ENCODE measurements at places on chromosomes 16 and 17.

DNA sequence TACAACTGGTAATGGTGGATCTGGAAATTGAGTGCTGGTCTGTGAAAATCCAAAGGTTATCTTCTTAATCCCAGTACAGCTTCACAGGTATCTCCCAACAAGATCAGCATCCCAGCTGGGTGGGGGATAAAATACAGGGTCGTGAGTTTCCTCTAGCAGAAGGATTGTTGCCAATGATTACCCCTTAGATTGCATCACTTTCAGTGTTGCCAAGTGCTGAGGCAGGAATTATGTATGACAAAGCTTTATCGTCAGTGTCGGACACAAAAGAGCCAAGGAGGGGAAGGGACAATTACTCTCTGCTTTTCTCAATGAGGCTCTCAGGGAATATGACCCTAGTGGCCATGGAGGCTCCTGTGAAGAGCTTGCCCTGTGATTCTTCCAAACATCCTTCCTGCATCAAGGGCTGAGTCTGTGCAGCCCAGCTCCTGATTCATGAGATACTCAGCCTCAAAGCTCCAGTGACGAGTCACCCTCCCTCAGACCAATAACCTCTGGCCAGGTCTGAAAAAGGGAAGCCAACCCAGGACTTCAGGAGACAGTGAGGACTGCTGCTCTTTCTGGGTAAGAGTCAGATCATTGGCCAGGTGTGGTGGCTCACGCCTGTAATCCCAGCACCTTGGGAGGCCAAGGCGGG is 15.0 kb downstream of the OR1F1 start:
- no peak for DNase-seq

- no peak for DNase-seq
These were observed 4.5 kb upstream of the CACNG5 start for GRCh38 chr17:66830451-66830850.

- DNase-seq: no peak
These were observed 3.0 kb downstream of the NGFR start for GRCh38 chr17:49498029-49498615.

DNA sequence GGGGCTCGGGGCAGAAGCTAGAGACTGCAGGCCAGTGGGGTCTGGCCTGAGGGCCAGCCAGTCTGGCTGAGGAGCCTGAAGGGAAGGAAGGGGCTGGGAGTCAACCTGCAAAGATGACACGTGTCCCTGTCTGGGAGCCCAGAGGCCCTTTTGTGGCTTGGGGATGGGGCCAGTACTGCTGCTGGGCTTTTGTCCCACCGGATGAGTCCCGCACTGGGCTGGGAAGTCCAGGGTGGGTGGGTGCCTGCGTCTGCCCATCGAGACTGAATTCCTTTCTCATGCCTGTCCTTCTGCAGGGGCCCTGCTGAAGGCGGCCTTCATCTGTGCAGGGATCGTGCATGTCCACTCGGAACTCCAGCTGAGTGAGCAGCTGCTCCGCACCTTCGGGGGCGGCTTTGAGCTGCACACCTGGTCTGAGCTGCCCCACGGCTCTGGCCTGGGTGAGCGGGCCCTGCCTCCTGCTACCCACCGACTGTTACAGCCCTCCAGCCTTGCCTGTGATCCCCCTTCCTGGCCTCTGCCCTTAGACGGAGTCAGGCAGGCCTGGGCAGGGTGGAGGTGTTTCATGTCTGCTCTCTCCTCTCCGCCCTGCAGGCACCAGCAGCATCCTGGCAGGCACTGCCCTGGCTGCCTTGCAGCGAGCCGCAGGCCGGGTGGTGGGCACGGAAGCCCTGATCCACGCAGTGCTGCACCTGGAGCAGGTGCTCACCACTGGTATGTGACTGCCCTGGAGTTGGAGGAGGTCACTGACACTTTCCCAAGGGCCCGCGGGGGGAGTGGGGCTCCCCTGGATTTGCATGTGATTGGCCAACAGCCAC is 20.9 kb downstream of the FCSK start:
- no peak for DNase-seq

GRCh38 chr17:40646791-40647623 is 611 bp downstream of the SMARCE1 start:
- DNase-seq: no peak

DNA sequence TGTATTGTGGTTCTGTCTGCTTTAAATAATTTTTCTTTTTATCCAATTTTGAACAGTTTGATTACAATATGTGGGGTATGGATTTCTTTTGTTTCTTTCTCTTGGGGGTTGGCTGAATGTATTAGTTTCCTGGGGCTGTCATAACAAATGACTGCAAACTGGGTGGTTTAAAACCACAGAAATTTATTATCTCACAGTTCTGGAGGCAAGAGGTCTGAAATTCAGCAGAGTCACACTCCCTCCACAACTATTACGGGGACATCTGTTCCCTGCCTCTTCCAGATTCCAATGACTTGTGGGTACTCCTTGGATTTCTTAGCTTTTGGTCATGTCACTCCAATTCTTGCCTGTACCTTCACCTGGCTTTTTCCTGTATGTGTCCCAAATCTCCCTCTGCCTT is 23.7 kb downstream of the COX11 start:
- DNase-seq: no peak

- DNase-seq: no peak
These were observed 127.8 kb upstream of the KCNJ16 start for GRCh38 chr17:69947027-69947759.

DNA sequence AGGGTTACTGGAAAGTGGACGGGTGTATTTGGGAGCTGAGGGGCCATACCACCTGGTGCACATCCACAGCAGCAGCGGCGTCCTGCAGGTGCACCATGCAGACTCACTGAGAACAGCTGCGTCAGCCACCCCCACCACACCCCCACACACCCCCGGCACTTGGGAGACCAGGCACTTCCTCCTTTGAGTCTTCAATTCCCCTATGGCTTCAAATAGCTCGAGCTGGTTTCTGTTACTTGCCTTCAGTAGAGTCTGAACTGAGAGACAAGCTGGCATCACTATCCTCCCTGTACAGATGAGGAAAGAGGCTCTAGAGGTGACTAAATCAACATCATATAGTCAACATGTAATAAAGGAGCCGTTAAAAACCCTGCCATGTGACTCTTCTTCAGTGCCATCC is 15.4 kb downstream of the CUEDC1 start:
- DNase-seq: no peak

GRCh38 chr16:59697761-59698160 is 963.6 kb upstream of the GOT2 start:
- no peak for DNase-seq

DNA sequence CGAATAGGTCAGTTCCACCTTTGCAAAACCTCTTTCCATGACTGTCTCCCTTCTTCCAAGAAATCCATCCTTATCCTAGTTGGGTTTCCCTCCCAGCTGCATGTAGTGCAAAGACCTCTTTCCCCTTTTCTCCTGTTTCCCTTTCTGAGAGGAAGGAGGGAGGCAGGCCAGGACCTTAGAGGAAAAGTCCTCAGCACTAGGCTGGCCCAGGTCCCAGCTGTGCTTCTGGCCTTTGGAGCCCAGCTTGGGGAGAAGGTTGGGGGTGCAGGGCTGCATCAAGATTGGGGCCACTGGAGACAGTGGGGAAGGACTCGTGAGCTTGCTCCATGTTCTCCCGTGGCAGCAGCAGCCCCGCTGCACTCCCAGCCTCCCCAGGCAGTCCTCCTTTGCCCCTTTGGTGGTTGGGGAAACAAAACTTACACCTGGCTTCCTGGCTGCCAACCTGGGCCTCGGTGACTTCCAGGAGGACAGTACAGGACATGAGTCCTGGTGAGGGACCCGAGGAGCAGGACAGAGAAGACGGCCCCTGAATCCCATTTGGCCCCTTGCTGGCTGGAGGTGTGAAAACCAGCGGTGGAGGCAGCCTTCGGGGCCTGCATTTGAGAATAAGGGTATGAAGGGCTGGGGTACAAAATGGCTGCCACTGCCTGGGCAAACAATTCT is 481 bp downstream of the HEXIM2 start:
- DNase-seq: no peak

- DNase-seq: no peak
These were observed 7.0 kb upstream of the ANKFY1 start for GRCh38 chr17:4270736-4271135.

- no peak for DNase-seq
These were observed 27.7 kb downstream of the UNK start for GRCh38 chr17:75812096-75813013.

DNA sequence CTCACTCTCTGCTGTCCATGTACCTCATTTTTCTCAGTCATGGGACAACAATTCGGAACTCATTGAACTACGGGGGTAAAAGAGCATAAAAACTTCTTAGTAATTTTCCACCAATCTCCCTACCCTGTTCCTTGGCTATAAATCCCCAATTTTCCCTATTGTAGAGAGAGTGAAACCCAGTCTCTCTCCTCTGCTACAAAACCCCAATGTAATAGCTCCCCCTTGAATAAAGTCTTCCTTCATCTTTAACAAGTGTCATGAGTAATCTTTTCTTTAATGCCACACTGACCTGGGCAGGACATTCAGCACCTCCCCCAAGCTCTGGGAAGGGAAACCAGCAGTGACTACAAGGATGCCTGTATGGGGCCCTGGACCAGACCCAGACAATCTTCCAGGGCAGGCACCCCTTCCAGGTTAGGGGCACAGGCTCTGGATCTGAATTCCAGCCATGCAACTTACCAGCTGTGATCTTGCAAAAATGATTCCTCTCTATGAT is 10.2 kb upstream of the EIF1 start:
- no peak for DNase-seq

- no peak for DNase-seq
These were observed 25.2 kb upstream of the CIBAR2 start for GRCh38 chr16:85137323-85138072.

DNA sequence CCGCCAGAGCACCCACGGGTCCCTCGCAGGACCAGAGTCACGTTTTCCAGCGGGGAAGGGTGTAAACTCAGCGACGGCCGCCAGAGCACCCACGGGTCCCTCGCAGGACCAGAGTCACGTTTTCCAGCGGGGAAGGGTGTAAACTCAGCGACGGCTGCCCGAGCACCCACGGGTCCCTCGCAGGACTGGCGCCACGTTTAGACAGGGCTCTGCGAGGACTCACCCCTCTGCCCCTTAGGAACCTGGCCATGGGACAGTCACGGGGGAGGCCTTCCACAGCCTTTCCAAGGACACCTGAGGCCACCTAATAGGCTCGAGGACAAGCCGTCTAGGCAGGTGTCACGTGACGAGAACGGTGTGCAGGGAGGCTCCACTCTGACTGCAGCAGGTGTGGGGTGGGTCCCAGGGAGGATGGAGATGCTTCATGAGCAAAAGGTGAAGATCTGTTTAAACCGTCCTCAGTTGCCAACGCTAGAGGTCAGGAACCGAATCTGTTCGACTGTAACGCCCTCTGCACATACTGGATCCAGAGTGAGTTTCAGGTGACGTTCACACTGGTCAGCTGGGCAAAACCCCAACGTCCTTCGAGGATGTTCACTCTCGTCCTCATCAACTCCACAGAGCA is 48.0 kb upstream of the METRNL start:
- DNase-seq: no peak

DNA sequence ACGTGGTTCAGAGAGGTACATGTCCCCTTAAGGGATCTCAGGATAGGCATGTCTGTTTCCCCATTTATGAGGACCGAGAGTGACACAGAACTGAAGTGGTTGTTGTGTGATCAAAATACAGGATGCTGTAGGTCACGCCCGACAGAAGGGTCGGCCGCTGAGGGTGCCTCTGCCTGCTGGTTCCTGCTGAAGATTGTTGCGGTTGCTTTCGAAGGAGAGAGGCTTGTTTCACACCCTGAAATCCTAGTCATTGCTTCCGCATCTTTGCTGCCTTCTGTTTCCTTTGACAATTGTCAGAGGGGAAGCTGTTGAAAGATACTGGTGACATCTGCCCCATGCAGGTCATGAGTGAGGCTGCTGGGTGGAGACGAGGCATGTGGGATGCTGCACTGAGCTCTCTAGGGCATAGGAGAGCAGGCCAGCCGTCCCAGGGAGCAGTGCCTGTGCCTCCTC is 3.8 kb upstream of the NAT9 start:
- DNase-seq: no peak

- no peak for DNase-seq
These were observed 7.0 kb downstream of the PSME3IP1 start for GRCh38 chr16:57178793-57179212.

DNA sequence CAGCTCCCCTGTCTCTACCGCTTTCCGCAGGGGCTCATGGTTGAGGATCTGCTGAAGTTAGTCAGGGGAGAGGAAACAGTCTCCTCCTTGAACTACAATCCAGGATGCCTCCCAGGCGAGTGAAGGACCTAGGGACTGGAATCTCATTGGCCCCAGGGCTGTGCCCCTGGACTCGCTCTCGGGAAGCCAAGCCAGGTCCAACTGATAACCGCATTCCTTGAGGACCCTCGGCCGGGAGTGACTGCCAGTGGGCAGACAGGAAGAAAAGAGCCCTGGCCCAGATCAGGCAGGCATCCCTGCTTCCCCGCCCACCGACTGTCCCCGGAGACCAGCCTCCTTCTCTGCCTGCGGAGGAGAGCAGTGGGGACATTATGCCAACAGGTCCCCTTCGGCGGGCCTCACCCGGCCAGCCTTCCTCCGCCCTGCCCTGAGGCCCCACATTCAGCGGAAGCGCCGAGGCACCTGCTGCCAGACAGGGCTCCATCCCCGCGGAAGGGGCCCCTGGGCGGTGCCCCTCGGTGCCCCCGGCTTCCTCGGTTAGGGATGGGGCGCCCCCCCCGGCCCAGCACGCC is 776 bp downstream of the LRRC75A start:
- no peak for DNase-seq

GRCh38 chr17:35546487-35546886 is 9.0 kb upstream of the SLFN12L start:
- DNase-seq: no peak

DNA sequence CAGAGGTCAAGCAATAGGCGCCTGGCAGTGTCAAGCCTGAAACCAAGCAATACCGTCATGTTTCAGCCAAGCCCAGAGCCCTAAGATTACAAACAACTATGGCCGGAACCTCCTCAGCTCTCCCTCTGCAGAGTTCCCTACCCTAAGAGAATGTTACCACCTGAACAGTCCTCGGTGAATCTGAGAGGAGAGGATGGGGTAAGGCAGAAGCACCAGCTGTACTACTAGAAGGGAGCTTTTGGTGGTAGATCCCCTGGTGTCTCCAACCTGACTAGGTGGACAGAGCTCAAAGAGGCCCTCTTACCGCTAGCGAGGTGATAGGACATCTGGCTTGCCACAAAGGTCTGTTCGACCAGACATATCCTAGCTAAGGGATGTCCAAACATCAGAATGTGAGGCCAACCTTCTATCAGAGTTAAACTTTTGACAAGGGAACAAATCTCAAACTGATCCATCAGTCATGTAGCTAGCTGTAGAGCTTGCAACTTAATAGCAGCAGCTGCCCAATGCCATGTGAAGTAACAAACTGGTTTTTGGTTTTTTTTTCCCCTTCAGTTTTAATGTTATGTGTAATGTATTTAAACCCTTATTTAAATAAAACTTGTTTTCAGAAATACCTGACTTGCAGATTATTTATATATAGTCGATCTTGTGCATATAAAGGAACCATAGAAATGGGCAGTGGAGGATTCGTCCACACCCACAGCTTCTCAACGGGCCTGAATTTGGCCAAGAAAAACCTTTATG is 2.5 kb downstream of the EIF1 start:
- DNase-seq: no peak

DNA sequence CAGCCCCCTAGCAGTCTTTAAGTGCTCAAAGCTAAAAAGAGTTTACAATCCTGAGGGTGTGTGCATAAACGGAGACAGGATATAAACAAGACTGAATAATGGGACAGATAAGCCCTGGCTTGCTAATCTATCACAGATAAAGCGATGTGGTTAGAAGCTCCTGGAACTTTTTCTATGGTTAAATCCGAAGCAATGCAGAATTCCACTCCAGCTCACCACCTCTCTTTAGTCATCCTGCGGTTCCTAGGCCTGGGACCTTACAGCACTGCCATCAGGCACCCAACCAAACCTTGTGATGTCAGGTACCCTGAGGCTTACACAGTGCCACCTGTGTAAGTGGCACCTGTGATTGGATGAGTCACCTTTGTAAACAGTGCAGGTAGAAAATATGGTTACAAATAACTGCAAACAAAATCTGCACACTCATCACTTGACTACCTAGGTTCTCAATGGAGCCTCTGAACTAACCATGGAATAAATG is 31.5 kb upstream of the B4GALNT2 start:
- DNase-seq: no peak

All from stimulated activated CD8-positive, alpha-beta memory T cell treated with anti-CD3 and anti-CD28 coated beads, Interleukin-4, amount 100 ng/mL, for 1 hour (primary cell).